ENCODE measurements at places on chromosomes 12 and 14.

DNA sequence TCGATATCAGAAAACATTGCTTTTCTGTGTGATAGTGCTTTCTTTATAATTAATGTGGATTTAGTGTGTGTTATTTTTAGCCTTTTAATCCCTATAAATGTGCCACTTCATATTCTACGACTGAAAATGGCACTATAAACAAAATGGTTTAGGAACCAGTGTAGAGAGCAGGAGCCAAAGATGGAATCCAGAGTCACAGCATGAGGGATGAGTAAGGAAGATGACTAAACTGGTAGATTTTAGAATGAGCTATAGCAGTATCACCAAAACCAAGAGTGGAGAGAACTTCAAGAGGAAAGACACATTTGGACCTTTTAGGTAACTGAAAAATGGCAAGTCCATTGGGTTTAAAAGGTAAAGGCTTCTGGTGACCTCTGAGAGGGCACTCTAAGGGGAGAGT lies 887.2 kb downstream of the NRXN3 start:
- ATAC-seq, result no peak

GRCh38 chr12:108575199-108575912 lies 13.0 kb downstream of the ISCU start:
- ATAC-seq, result no peak

DNA sequence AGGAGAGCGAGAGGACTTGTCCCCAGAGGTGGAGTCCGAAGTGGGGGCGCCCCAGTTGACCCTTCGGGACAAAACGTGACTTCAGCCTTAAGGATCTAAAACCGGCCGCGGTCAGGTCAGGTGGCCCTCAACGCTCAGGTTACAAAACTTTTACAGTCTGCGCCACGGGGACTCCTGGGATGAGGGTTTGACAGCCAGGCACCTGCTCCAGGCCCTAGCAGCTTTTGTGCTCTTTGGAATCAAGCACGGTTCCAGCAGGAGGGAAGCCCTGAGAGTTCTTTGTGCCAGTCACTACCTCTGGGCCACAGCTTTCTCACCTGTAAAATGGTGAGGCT lies 337 bp downstream of the ZC2HC1C start:
- peak; percentile 8 for ATAC-seq

- no peak for ATAC-seq
Measured at GRCh38 chr14:104451474-104451873, 128.1 kb upstream of the C14orf180 start.

- no peak for ATAC-seq
Measured at GRCh38 chr14:95428557-95428956, 87.9 kb downstream of the SYNE3 start.

DNA sequence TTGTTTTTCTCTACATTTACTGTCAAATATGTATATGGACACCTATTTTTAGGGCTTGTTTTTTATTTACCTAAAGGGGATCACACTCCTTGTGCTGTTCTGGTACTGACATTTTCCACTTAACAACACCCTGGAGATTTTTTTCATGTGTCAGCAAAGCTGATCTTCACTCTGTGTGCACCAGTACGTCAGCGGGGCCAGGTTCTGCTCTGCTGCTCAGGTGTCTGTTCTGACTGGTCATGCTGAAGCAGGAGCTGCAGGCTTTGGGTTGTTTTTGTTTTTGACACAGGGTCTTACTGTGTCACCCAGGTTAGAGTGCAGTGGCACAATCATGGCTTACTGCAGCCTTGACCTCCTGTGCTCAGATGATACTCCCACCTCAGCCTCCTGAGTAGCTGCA lies 81.9 kb upstream of the CCND2 start:
- no peak for ATAC-seq

DNA sequence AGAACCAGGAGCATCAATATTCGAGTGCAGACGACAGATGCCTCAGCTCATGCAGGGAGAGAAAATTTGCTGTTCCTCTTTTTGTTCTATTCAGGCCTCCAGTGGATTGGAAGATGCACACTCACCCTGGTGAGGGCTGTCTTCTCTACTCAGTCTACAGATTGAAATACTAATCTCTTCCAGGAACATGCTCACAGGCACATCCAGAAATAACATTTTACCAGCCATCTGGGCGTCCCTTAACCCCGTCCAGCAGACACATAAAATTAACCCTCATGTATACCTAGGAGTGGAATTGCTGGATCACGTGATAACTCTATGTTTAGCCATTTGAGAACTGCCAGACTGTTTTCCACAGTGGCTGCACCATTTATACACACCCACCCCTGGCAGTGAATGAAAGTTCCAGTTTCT lies 4.5 kb upstream of the OAS2 start:
- ATAC-seq, result no peak
